Right hindlimb (tissue), 1 donor: ENCODE measurements at places on chromosomes 3 and 15.

- DNase-seq: no peak
Measured at GRCh38 chr3:182148360-182148759, 436.6 kb downstream of the SOX2 start.

DNA sequence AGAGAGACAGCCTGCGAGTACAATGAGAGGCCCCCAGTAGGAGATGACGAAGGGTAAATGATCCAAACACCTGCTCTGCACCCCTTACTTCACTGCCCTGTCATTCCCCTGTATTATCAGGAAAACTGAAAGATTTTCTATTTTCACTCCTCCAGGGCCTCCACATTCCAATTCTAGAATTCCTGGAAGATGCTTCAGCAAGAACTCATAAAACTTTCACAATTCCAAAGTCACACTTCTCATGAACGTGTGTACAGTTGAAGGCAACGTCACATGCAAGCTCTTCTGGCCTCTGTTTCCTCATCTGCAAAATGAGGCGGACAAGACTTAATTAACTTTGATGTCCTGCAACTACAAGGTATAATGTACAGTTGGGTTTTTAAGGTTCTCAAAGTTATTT lies 62.8 kb upstream of the SPATA12 start:
- no peak for DNase-seq

- DNase-seq: no peak
Measured at GRCh38 chr3:132341746-132342145, 24.5 kb downstream of the ACP3 start.

DNA sequence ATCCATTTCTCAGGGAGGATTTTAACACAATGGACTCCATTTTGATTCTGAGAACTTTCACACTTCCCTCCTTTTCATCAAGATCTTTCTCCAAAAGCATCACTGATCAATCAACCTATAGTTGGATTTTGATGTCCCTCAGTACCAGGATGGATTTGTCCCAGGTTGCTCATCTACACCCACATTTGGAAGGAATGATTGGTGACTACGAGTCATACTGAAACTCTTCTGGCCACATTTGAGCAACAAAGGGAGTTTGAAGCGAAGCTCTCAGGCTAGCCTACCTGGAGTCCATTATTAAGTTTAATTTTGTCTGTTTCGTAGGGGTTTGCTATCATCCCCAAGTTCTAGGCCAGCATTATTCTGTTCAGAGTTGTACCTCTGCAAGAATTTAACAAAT lies 31.3 kb upstream of the ATP8B4 start:
- no peak for DNase-seq

DNA sequence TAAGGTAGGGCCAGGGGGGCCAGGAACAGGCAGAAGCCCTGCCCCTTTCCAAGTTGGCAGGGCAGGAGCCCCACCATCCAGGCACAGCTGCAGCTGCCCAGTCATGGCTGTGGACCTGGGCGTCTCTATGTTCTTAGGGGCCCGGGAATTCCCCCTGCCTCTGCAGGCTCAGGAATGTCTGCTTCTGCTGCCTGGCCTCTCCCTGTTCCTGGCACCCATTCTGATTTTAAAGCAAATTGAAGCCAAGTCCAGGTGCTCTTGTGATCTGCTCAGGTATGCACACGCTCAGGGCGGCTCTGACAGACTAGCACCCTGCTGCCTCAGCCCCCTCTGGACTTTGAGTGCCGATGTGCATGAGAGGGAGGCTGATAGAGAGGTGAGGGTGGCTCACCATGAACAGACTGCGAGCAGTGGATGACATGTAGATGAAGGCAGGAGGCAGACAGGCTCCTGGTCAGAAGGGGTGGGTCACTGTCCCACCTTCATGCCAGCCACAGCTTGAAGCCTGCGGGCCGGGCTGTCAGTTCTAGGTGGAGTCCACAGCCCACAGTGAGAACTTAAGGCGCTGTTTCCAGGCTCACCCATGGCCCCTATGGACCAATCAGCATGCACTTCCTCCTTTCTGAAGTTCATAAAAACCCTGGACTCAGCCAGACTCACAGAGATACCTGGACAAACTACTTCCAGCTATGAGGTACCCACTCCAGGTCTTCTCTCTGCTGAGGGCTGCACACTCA lies 747.8 kb upstream of the GBE1 start:
- no peak for DNase-seq

DNA sequence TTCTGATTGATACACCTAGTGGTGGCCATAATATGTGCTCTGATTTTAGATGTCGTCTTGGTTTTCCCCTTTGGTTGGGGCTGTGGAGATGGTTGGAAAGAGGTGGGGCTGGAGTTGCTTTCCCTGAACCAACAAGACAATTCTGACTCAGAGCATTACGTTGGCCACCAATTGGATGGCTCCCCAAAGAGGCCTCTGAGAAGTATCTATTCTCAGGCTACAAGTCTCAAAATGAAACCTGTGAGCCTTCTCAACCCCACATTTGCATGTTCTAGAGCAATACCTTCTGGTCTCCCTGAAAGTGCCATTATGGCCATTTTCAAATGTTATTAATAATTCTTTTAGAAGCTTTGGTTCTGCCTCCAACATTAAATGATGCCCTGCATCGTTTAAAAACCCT lies 188.4 kb upstream of the WNT5A start:
- DNase-seq: no peak

- DNase-seq: no peak
Measured at GRCh38 chr15:50219820-50220219, 37.8 kb downstream of the SLC27A2 start.

- DNase-seq: no peak
Measured at GRCh38 chr15:80152896-80153876, at the start of gene FAH. TSS of gene FAH (plus strand) at chr15:80152999. CDS start at chr15:80153055, 56 bp downstream.

GRCh38 chr3:4990069-4990468 lies 10.8 kb downstream of the BHLHE40 start:
- DNase-seq: no peak

DNA sequence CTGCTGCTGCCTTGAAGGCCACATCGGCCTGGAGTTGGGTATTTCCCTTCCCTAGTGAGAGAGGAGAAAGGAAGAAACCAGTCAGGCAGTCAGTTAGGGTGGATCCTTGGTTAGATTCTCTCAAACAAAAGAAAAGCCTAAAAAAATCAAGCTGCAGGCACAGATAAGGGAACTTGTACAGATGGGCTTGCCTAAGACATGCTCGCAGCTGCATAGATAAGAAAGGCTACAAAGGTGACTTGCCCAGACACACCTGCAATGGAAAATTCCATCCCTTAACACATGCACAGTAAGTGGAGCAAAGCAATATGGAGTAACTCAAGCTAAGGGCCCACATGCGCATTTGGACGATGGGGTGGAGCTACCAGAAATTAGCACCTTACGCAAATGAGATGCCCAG lies 199.7 kb upstream of the ARPP21 start:
- DNase-seq: no peak

- DNase-seq: peak; percentile 84
Measured at GRCh38 chr15:70833861-70834765, 19.8 kb downstream of the LARP6 start.

DNA sequence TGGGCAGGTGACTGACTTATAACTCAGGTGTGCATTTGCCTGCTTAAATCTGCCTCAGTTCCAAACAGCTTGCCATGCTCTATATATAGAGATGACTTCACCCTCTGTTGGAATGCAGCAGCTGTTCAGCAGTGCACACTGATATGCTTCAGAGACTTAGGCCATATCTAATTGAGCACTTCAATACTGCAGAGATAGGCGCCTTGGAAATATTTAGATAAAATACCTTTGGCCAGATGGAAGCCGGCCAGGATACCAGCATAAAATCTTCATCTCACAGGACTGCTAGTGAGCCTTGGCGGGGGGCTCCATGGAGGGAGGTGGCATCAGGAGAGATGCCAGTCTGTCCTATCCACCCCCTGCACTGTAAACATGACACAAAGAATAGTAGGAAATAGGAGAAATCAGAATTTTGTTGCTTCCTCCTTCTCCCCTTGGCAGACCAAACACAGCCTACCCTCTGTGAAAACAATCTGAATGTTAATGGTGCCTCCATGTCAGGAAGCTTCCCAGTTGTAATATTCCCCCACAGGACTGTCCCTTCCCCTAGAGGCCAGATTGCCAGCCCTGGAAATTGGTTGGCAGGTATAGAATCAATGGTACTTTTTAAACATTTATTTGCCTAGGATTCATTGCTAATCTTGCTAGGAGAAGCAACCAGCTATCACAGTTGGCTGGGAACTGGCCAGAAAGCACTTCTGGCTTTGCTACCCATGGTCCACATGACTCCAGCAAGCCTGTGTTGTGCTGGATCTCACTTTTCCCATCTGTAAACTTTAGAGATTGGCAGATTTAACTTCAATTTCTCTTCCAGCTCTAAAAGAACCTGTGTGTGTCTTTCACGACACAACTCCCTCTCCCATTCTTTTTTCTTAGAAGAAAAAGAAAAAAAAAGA lies 215.5 kb upstream of the KCNMB2 start:
- peak; percentile 65 for DNase-seq

DNA sequence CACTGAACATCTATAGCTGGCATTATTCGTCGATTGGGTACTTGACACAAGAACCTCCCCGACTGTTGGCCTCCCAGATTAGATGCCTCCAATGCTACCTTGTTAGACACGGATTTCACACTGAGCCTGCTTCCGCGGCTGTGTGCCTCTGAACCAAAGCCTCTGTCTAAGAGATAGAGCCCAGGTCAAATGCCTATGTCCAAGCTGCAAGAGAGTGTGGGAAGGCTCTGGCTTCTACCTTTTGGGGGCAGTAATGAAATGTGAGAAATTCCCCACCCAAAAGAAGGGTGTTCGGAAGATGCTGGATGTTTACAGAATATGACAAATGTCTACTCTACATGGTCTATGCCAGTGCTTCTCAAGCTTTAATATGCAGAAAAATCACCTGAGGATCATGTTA lies 2.0 kb upstream of the RPUSD2 start:
- no peak for DNase-seq

- DNase-seq: no peak
Measured at GRCh38 chr15:89526181-89526580, 29.8 kb upstream of the RHCG start.

DNA sequence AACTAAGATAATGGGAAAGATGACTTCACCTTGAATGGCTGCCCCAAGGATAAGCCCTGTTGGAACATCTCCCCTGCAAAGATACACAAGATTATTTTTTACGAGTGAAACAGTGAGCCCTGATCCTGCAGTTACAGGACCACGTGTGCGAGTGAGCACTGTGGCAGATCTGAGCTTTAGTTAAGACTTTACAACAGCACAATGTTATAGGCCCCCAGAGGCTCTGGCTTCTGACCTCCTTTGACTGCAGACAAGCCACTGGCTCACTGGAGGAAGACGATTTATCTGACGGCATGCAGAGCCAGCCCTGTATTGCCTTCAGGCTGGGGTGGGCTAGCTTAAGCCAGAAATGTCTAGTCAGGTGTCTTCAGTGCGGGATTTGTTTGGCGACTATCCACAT lies 174.4 kb downstream of the ARRDC4 start:
- DNase-seq: no peak

DNA sequence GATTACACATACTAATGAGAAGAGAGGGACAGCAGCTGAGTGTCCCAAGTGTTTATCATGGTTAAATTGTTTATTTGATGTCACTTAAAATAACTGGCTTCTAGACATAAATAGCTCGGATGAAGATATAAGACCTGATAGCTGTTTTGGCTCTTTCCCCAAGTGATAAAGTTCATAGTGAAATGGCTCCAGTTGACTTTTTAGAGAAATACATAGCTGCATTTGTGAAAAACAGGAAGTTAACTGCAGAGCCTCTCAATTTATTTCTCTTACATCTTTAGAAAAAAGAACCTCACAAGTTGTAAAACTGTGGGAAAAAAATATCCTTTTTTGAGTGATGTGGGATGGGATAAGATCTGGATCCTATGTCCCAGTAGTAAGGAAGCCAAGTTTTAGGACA lies 332.9 kb upstream of the RASGRP1 start:
- DNase-seq: no peak

GRCh38 chr3:183764847-183765731 lies 60.3 kb downstream of the MAP6D1 start:
- no peak for DNase-seq

GRCh38 chr3:183349421-183350157 lies 78.8 kb downstream of the MCF2L2 start:
- DNase-seq: no peak

DNA sequence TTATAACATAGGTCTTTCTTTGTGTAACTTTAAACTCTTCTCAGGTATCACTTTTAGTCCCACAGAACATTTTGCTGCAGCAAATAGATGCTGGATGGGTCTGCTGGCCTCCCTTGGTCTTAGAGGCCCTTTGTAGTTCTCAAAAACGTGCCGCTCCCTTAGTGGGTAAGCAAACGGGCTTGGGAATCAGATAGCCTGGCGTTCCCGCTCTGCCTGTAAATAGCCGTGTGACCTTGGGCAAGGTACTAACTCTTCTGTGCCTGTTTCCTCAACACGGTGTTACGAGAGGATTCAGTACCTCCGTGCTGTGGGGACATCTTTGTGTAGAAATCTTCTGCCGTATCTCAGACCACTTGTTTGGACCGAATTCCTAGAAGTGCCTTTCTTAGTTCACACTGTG lies 64.4 kb downstream of the DNAJB8 start:
- DNase-seq: no peak

GRCh38 chr3:31695280-31696008 lies 162.7 kb downstream of the STT3B start:
- no peak for DNase-seq

DNA sequence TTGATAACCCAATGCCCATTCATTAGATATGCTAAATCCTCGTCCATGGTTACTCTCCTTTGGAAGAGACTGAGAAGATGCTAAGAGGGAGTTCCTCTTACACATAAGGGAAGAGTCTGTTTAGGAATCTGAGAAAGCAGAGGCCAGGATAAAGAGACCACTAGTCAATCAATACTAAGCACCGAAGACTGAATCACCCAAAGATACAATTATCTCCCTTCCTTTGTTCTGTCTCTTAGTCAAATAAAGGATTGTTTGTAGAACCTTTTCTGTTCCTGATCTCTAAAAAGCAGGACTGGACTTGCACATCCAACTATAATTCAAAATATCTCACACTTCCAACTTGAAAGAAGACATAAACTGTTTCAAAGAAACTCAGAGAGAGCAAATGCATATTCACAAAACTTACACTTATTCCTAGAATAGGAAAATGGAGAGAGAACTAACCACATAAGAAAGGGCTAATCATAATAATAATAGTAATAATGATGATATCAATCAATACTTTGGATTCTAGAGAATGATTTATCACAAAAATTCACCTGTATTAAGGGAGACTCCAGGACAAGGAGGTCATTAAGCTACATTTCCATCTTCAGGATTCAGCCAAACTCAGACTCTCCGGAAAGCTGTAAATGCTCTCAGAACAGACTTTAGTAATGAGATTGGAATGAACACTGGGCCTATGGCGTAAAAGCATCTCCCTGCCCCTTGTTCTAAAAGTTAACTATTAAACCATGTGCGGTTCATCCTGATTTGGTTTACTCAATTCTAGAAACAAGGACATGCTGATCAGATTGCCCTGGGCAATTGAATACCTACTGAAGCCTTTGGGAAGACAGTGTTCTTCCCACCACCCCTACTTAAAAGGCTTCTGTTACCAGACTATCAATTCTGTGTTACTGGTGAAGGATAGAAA lies 401.5 kb downstream of the ZBTB20 start:
- no peak for DNase-seq
